Naive thymus-derived CD8-positive, alpha-beta T cell (primary cell): ENCODE measurements at places on chromosomes 7 and 10. TPM values are rescaled to one million over a fixed set of nuclear protein-coding genes. Genes with fewer than 3 reads are reported as not detected.

GPR158 gene
- not detected for total RNA-seq

TMEM229A gene
- total RNA-seq = not detected

COBL gene
- total RNA-seq = not detected

- DNase-seq = no peak
Observed at GRCh38 chr10:108755646-108756045, 1167.7 kb downstream of the XPNPEP1 start.

- no peak for DNase-seq
Observed at GRCh38 chr10:124287071-124287685, 131.5 kb downstream of the OAT start.

- DNase-seq = no peak
Observed at GRCh38 chr10:77834540-77834939, 92.0 kb downstream of the DLG5 start.

GRCh38 chr10:47301833-47302232, 1.8 kb downstream of the GDF10 start:
- DNase-seq = no peak

- DNase-seq = no peak
Observed at GRCh38 chr10:132748545-132749370, 37.2 kb downstream of the NKX6-2 start.

DNA sequence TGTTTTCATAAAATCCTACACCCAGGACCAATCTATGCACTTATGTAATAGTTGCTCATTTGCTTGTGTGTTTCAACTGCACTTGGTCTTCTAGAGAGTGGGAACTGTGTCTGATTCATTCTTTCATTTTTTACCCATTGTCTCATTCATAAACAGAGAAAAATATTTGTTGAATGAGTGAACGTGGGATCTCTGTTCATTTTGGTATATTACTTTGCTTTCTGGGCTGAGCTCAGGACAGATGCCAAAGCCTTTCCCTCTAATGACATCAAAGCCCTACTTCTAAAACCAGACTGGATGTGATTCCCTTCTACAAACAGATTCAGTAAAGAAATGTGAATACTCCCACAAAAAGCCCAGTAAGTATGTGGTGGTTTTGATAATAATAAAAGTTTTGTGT, 145.2 kb downstream of the ST7 start:
- no peak for DNase-seq
